Cortex of kidney (tissue), 1 donor: ENCODE measurements at places on chromosomes 5 and 9.

- no peak for DNase-seq
These were observed 6.0 kb downstream of the SHROOM1 start for GRCh38 chr5:132824426-132824825.

GRCh38 chr9:127729522-127730256 lies 5.4 kb downstream of the TOR2A start:
- DNase-seq, result no peak

- no peak for DNase-seq
These were observed 169.4 kb downstream of the APBA1 start for GRCh38 chr9:69502671-69503301.

DNA sequence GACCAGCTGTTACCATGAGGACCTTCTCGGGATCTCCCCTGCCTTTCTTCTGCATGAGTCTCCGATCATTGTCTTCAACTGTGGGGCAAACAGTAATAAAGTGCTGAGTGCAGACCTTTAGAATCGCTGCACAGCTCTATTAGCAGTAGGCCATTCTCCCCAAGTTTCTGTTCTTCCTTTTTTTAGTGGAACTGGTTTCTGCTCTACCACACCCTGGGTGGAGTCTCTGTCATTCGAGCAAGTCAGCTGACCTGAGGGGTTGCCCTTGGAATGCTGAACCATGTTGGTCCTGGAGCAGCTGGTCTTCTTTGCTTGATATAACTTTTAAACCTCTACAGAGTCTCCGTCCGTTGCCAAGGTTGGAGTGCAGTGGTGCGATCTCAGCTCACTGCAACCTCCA lies 33.4 kb upstream of the GNPDA1 start:
- no peak for DNase-seq

DNA sequence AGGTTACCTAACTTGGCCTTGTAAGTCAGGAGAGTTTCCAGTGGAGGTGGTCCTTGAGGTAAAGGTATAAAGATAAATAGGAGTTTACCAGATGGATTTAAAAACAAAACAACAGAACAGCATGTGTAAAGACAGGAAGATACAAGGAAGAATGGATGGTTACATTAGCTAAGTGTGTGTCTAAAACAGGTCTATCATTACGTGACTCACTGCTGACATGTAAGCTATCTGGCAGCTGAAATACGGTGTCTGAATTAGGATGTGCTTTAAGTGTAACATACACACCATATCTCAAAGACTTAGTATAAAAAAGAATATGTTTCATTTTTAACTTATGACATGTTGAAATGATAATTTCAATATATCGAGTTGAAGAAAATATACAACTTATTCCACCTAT lies 405.1 kb upstream of the ADAMTSL1 start:
- no peak for DNase-seq
